Stimulated activated CD4-positive, alpha-beta T cell treated with anti-CD3 and anti-CD28 coated beads, Interleukin-12 subunit alpha, Interleukin-12 subunit beta, amount 100 ng/mL, for 24 hours (primary cell): ENCODE measurements at places on chromosomes 16 and 17.

DNA sequence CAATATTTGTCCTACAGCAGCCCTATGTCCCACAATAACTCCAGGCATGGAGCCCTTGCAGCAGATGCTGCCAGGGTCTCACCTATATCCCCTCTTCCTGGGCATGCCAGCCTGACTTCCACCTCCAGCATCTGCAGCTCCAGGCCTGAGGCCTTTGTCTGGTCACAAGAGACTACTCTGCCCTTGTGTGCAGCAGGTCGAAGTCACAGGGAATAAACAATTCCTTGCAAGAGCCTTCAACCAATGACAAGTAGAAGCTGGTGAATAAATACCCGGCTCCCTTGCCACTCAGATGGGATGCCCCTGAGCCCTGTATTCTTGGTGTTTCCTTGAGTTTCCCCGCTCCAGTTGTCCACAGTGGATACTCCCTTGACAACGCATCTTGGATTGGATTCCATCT, 23.0 kb downstream of the CES1 start:
- DNase-seq = no peak

GRCh38 chr17:38605411-38605840, 326 bp downstream of the SRCIN1 start:
- DNase-seq = no peak

- no peak for DNase-seq
Measured at GRCh38 chr16:67268136-67268579, 11.2 kb upstream of the PLEKHG4 start.

DNA sequence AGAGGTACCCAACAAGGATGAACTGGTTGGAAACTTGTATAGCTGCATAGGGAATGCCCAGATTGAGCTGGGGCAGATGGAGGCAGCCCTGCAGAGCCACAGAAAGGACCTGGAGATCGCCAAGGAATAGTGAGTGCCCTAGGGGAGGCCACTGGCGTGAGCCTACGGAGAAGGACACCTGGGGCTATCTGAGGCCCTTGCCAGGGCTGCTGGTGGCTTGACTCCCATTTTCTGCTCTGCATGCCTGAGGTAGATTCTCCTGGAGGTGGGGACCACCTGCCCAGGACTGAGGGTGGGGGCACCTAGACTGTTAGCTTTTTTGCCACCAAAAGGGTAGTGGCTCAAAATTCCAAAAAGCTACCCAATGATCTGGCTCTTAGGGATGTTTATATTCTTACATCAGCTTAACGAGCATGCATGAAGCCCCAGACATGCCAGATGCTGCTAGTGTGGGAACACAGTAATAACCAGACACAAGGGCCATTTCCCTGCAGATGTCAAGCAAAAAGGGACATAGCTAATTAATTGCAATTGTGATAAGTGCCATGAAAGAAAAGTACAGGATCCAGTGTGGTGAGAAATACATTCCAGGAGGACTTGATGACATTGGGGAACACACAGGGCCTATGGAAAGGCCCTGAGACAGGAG, 8.8 kb downstream of the ODAD4 start:
- DNase-seq = no peak

DNA sequence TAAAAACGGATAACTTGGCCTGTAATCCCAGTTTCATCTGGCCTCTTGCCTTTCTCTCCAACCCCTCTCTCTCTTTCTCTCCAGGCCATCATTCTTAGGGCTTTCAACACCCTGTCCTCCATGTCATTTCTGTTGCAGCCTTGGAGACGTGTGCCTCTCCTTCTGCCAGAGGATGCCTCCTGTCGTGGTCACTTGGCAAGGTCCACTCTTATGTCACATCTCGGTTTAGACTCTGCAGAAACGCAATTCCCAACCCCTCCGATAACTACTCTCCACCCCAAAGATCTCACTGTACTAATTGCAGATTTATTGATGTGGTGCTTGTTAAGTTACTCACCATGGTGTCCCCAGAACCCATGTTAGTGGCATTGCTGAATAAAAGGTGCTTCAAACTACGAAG, 787.3 kb upstream of the RBFOX1 start:
- no peak for DNase-seq
